ENCODE measurements at places on chromosomes 3 and 15.

- no peak for DNase-seq
These were observed 311.0 kb downstream of the MCTP2 start for GRCh38 chr15:94542391-94542790.

DNA sequence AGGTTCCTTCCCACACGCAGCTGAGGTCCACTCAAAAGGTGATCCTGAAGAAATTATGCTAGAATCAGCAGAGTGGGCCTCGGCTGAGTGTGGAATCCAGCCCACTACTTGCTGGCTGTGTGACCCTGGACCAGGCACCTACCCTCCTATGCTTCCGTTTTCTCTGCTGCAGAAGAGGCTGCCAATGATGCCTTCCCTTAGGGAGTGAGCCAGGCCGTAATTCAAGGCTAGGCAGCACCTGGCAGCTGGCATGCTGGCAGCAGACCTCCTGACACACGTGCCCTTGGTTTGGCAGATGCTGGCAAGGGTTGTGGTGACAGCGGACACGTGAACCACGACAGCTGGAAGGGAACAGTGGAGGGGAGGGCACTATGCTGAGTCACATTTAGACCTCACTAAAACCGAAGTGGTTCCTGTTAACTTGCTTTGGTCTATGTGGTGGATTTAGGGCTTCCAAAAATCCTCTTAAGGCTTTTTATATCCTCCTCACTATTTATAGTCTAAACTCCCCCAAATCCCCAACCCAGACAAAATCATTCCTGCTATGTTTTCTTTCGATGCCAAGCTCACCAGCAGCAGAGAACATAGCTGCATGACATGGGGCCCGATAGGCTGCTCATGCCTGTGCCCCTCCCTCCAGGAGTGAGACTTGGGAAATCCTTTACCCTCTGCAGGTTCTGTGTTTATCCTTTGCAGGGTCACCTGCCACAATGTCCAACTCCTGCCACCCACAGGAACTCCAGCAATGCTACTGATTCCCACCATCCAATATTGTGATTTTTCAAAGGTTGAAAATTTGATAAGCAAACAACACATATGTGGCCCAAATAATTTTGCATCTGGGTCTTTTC lies 10.6 kb upstream of the PCSK6 start:
- peak; percentile 77 for DNase-seq

GRCh38 chr15:94040541-94041248 lies 190.7 kb upstream of the MCTP2 start:
- peak; percentile 4 for DNase-seq

GRCh38 chr3:37462452-37462851 lies 288.1 kb upstream of the LRRFIP2 start:
- DNase-seq, result no peak

- DNase-seq, result no peak
These were observed 17.9 kb upstream of the SQOR start for GRCh38 chr15:45616901-45617323.

DNA sequence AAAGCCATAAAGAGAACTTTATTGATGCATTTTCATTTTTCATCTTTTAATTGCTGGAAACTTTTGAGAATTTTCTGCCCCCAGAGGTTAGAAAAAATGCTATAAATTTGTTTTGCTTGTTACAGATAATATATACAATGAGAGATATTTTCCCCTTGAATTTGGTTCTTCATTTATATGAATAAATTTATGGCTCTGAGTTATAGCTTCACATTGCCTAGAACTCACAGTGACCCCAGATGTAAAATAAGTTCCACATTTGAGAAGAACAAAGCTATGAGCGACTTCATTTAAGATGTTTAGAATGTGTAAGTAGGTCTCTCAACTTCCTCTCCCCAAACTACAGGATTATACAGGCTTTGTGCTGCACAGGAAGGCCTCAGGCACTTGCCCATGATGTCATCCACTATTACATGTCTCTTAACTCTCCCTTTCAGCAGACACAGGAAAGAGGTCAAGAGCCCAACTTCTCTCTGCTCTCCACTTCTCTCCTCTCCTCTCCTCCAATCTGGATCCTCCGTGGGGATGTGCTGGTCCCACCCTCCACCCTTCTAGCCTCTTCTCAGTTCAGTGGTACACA lies 92.8 kb downstream of the DUT start:
- peak; percentile 51 for DNase-seq

- DNase-seq, result no peak
These were observed 110.2 kb downstream of the TPRA1 start for GRCh38 chr3:127480196-127480954.

GRCh38 chr3:13282358-13282985 lies 137.7 kb downstream of the NUP210 start:
- peak; percentile 51 for DNase-seq

DNA sequence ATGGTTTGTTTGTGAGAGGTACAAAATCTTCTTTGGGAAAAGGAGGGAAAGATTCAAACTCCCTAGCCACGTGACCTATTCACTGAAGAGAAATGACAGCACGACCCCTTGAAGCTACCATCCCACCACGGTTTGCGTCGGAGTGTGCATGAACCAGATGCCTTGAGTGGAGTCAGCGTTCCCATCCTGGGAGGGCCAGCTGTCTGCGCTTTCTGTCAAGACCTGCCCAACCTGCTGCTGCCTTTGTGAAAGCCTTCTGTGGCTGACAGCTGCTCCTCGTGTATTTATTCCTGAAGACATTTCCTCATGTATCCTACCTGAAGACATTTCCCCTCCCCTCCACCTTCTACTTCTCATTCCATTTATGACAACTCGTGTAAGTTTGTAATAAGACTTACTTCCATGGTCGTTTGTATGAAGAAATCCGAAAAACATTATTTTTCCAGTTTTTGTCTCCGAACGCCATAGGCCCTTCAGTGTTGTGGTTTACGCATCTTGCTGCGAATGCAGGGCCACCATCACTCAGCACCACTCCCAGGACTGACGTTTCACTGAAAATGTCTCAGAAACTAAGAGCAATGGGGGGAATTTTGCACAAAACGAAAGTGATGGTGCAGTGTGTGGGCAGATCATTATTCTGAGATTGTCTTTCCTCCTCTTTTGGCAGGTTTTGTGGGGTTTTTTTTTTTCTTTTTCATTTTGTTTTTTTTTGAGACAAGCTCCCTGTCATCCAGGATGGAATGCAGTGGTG lies 18.9 kb downstream of the EBLN2 start:
- no peak for DNase-seq

GRCh38 chr3:113097960-113098447 lies 107.2 kb downstream of the GTPBP8 start:
- peak; percentile 4 for DNase-seq

DNA sequence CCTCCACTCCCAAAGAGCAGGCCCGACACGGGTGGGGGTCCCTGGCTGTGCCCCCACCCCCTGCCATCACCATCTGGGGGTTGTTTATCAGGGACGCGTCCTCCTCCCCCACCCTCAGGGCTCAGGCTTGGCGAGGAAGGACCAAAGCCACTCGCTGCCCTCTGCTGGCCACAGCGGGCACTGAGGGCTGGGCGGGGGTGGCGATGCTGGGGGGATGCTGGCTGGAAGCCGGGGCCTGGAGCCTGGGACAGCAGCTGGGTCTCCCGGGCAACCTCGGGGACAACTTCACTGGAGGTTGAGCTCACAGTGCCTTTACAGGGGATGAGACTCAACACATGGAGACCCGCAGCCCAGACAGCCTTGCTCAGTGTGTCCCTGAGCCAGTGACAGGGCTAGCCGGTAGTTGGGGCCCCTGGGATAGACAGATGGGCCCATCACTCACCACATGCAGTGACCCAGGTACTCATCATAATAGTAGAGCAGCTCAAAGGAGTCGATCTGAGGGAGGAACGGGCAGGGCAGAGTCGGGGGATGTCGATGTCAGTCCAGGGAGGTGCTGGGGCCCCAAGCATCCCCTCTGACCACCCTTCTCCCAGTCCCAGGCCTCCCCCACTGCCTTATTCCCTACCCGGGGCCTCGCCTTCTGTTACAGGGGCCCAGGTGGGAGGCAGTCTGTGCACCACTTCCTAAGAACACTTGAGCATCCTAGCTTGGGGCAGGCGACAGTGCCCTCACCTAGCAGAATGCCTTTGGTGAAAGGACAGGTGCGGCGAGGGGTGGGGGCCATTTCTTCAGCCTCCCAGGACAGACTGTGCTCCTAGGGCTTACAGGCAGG lies 5.9 kb upstream of the CALML4 start:
- DNase-seq, result peak; percentile 40

GRCh38 chr3:80535286-80535685 lies 767.5 kb upstream of the ROBO1 start:
- DNase-seq, result no peak

GRCh38 chr3:58215317-58216025 lies 4.7 kb upstream of the DNASE1L3 start:
- DNase-seq, result no peak

DNA sequence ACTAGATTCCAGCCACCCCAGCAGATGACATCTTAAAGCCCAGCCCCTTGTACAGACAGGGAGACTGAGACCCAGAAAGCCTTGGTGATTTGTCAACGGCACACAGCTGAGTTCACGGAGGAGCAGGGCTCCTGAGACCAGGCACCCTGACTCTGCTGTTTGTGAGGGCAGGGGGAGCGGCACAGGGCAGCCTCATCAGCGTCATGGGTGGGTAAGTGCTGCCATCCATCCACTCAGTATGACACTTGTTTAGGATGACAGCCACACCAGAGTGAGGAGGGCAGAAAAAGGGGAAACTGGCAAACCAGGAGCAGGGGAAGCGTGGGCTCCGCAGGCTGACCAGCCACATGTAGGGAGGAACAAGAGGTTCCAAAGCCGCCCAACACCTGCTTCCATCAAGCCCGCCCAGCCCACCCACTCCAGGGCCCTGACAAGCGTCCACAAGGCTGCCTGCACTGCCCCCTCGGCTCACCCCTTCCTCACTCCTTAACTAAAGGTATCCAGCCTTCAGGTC lies 19.9 kb downstream of the RBPMS2 start:
- no peak for DNase-seq

GRCh38 chr3:170531657-170532335 lies 54.1 kb downstream of the SLC7A14 start:
- no peak for DNase-seq

DNA sequence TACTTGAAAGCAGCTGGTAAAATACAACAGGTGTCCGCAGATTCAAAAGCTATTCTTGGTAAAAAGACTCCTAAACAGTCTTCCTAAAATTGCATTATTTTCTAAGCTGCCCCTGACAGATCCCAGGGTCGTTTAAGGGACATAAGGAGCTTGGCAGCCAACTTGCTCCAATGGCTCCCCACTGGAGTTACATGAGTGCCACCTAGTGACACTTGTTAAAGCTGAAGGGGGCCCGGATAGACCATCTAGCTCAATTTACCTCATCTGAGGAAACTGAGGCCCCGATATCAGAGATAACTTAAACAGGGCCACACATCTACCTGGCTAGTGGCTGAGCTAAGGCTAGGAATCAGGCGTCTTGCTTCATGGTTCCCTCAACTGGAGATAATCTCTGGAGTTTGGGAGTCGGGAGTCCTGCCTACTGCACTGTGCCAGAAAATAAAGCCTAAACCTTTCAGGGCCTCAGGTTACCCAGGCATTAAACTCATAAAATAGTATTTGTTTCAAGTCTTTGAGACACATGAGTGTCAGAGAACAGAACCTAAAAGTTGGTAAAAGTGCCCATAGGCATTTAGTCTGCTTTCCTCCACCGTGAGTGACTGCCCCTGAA lies 6.5 kb upstream of the TBC1D23 start:
- DNase-seq, result peak; percentile 69

DNA sequence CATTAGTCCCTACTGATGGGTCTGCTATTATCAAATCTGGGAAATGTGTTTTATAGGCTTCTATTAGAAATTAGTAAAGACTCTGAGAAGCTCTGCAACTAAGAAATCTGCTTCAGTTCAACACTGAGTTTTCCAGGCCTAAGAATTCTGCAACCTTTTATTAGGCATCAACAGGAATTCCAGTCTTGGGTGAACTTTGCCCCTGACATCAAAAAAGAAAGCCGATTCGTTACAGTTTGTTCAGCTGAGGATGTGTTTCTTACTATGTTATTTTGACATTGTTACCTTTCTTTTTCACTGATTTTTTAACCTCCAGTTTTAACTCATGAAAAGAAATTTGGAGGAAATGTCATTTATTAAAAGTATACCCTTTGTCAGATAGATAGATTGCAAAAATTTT lies 131.5 kb upstream of the KCNH8 start:
- no peak for DNase-seq

DNA sequence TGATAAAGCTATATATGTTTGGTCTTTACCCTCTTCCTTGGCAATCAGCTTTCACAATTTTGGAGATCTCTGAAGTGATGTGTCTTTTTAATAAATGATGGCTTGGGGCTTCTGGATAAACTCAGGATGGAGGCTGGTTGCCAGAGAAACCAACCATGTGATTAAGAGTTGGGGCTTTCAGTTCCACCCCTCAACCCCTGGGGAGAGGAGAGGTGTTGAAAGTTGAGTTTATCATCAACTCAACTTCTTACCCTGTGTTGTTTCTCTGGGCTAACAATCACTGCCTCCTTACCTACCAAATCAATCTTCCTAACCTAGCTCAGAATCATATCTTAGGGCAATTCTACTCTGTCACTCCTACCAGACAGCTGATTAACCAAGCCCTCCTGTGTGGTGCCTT lies 735.8 kb downstream of the ZPLD1 start:
- no peak for DNase-seq

GRCh38 chr3:29594261-29594660 lies 313.4 kb downstream of the RBMS3 start:
- DNase-seq, result no peak

GRCh38 chr3:110479731-110480130 lies 591.9 kb upstream of the NECTIN3 start:
- DNase-seq, result no peak

- DNase-seq, result no peak
These were observed 59.1 kb downstream of the SST start for GRCh38 chr3:187610981-187611511.

- DNase-seq, result no peak
These were observed 95.9 kb downstream of the FRMD4B start for GRCh38 chr3:69290006-69290405.

- no peak for DNase-seq
These were observed 15.7 kb downstream of the SCAANT1 start for GRCh38 chr3:63896332-63897030.

DNA sequence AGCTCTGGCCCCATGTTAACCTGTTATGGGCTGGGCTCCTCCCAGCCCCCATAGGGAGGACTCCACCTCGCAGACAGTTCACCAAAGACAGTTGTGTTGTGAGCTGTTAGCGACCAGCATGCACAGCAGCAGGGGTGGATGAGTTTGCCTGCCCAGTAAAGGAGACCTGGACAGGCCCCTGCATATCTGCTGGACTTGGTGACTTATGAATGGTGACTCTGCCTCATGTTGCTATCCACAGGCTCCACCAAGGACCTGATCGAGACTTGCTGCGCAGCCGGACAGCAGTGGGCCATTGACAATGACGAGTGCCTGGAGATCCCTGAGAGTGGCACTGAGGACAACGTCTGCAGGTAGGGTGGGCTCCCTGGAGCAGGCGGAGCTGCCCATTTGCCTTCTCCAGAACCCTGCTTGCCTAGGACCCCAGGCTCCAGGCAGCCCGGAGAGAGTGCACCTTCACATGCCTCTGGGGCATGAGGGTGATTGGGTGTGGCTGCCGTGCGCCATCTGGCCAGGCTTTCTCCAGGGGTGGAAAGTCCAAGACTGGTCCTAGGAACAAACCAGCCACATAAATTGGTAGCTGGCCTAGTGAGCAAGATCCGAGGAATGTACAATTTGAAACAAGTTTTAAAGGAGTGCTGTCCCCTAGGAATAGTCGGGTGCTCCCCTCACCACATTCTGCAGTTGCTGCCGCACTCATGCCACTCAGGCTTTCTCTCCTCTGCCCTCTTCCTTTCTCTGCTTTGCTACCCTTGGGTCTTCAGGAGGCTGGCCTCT lies 59.1 kb downstream of the FBLN2 start:
- no peak for DNase-seq

Measured in DMS53 (cell line).